ENCODE measurements at places on chromosomes 5 and 9.

DNA sequence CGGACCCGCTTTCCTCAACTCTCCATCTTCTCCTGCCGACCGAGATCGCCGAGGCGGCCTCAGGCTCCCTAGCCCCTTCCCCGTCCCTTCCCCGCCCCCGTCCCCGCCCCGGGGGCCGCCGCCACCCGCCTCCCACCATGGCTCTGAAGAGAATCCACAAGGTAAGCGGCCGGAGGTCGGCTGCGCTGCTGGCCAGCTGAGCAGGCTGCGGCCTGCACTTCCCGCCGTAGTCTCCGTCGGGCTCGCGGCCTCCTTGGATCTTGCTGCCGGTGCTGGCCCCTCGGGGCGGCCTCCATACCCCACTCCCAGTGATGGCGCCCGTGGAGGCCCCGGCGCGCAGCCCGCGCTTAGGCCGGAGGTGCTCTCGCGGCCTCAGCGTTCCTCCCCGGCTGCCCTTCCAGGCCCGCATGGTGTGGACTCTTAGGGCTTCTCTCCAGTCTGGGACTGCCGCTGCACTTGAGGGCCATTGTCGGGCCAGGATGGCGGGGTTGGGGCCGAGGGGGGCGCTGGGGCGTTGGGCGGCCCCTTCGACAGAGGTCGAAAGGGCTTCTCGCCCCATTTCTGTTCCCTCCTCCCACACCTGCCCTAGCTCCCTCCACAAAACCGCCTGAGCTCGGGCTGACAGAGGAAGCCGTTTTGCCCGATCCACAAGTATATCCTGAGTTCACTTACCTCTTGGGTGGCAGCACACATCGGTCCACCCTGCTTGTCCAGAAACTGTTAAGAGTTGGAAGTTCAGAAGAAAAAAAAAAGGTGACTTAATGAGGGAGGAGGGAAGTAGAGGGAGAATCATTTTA, 714 bp downstream of the UBE2D2 start:
- DNase-seq = peak; percentile 22

GRCh38 chr9:68780720-68781119, 75.7 kb downstream of the PIP5K1B start:
- DNase-seq = peak; percentile 9

- no peak for DNase-seq
These were observed 377.9 kb downstream of the ENC1 start for GRCh38 chr5:74262544-74263207.

DNA sequence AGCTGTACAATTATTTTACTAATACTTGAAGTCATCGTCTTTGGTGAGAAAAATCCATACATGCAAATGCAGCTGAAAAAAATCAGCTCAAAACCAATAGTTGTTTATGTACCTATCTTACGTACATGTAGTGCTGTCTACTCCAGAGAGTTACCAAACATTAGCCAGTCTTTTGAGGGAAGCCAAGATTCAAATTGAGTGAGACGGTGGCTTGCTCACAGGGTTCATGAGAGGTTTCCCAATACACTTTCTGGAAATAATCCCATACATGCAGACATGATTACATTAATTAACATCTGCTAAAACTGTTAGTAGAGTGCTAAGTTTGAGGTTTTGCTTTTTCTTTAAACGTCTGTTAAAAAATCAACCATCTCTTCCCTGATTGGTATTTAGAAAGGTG, 2.3 kb downstream of the C9orf72 start:
- no peak for DNase-seq

DNA sequence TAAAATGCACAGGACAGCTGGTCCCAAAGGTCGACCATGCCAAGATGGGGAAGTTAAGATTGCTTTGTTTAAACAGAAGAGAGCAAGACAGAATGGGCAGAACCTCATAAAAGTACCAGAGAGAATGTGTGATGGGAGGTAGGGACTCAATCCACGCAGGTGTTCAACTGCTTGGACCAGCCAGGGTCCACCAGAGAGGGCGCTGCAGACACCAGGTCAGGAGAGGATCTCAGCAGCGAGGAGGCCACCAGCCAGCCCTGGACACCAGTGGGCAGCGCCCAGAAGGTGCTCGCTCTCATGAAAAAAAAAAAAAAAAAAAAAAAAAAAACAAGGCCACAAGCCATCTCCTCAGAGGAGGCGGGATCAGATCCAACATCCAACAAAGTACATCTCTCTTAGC, 81.8 kb downstream of the SHC3 start:
- no peak for DNase-seq

- peak; percentile 84 for DNase-seq
These were observed 258.9 kb upstream of the GAS1 start for GRCh38 chr9:87206064-87206661.

- DNase-seq = no peak
These were observed 64.2 kb upstream of the GPR151 start for GRCh38 chr5:146580237-146580636.

DNA sequence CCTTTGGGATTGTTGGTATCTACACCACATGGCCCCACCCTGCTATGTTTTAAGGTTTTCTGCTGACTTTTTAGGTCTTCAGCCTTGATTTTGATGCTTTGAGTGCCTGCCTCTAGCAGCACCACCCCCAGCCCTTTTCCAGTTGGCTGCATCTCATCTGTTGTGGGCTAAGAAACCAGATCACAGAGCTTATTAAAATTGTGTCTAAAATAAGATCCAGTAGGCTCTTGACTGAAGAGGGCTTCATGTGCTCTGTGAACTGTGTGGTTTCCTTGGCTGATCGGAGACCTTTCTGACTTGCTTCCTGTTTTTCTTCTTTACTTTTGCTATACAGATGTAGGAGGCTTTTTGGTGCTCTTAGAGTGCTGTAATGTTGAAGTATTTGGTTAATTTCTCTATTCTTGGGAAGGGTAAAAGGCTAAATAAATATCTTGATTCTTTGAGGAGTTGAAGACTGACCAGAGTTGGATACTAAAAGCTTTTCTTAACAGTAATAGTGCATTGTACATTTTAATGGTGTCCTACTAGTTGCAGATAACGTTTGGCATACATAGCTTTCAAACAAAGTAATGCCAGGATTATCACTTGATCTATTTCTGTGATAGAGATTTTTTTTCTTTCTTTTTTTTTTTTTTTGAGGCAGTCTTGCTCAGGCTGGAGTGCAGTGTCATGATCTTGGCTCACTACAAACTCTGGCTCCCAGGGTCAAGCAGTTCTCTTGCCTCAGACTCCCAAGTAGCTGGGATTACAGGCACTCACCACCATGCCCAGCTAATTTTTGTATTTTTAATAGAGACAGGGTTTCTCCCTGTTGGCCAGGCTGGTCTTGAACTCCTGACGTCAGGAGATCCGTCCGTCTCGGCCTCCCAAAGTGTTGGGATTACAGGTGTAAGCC, 4.5 kb downstream of the UBE2D2 start:
- peak; percentile 36 for DNase-seq

Measured in astrocyte of the spinal cord (primary cell).